ENCODE measurements at places on chromosomes 12 and 14.
A peak's percentile ranks its signal among the peaks of the same experiment; 100 is the strongest.

DNA sequence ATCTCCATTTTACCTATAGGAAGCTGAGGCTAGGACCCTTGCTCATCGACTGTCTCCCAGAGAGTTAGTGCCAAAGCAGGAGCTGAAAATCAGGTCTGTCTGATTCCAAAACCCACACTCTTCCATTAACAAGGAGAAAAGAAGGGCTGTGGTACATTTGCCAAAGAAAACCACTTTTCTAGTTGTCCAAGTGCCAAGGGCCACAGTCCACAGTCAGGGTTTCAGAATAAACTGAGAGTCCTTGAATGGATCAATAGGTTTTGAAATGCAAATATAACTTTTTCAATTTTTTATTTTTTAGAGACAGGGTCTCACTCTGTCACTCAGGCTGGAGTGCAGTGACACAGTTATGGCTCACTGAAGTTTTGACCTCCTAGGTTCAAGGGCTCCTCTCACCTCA lies 55.4 kb upstream of the ZFP36L1 start:
- DNase-seq, result no peak

DNA sequence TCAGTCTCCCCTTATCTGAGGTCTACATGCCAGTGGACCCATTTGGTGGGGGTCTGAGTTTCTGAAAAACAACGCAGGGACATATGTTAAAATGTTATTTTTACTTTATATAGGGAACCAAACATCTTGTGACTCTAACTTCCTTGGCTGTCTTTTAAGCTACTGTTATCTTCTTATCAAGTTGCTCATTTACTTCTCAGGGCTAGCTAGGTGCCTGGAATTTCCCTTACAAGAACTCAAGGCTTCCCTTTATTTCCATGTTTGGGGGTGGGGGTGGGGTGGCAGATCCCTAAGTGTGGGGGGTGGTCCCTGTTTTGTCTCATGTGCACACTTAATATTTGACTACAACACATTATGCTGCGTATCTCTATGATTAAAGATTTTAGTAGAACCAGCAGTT lies 31.6 kb downstream of the PPP1R36 start:
- no peak for DNase-seq

GRCh38 chr14:38930898-38931297 lies 172.1 kb downstream of the SEC23A start:
- no peak for DNase-seq

DNA sequence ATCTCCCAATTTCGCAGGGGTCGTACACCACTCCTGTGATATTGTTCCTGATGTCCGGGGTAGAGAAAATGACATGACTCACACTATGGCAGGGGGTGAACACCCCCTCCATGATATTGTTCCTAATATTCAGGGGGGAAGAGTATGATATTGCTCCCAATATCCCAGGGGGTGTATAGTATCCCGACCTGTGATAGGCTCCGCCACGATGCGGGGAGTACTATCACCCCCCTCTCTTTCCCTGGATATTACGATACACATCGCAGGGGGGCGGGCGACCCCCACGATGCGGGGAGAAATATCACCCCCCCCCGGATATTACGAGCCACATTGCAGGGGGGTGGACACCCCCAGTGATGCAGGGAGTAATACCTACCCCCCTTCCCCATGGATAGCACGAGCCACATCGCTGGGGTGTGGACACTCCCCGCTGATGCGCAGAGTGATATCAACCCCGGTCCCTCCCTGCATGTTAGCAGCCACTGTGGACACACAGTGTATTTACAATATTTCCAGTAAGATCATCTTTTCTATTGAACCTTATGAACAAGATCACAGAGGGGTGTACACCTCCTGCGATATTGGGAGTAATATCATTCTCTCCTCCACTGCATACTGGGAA lies 17.7 kb downstream of the SMIM41 start:
- no peak for DNase-seq

- no peak for DNase-seq
Measured at GRCh38 chr12:63292471-63293221, 141.6 kb upstream of the AVPR1A start.

GRCh38 chr12:70581208-70581607 lies 56.0 kb downstream of the PTPRB start:
- no peak for DNase-seq

- DNase-seq, result no peak
Measured at GRCh38 chr14:49367696-49368095, 218.5 kb downstream of the RPS29 start.

DNA sequence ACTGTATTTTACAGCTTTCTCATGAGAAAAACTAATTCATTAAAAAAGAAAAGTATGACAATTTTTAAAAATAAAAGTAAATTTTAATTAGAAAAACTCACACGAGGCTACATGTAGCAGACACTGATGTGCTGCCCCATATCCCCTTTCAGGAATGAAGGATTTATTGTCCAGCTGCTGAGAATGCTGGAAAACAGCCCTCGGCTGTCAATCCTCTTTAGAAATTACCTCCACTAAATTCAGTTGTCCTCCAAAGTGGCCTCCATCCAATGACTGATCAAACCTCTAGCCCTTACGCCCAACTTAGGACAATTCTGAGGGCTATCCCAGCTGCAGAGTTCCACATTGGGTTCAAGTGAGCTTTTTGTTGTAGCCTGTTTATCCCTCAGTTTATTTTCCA lies 29.8 kb upstream of the AP4S1 start:
- no peak for DNase-seq

DNA sequence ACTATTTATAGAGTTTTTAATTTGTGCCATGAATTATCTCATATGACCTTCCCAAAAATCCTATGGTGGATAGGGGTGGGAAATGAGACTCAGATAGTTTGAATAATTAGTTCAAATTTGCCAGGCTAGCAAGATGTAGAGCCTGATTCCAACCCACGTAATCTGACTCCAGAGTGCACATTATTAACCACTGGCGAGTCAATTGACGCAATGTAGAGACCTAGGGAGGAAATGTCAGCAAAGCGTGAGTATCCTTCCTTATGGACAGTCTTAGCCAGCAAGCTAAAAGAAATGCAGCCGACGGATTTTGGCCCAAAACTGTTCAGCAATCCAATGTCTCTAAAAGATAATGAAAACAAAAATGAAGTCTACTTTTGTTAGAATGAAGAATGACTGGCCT lies 193.3 kb upstream of the KRR1 start:
- DNase-seq, result no peak

DNA sequence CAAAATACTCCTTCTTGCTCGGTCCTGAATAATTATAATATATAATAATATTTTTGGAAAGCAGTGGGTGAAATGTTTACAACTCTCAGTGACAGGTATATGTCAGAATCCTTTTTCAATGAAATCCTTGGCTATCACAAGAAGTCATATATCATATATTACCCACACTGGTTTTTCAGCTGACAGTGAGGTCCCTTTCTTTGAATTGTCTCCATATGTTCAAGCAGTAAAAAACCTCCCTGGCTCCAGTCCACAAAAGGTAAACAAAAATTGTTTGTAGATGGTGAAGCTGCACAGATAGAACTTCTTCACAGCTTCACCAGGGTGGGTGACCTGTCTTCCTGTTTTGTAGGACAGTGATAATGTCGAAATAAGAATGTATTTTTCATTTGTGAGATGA lies 44.0 kb downstream of the A2ML1 start:
- DNase-seq, result no peak

GRCh38 chr14:32611752-32612151 lies 282.7 kb downstream of the AKAP6 start:
- no peak for DNase-seq

GRCh38 chr12:52372216-52373154 lies 5.2 kb upstream of the KRT85 start:
- DNase-seq, result peak; percentile 34

DNA sequence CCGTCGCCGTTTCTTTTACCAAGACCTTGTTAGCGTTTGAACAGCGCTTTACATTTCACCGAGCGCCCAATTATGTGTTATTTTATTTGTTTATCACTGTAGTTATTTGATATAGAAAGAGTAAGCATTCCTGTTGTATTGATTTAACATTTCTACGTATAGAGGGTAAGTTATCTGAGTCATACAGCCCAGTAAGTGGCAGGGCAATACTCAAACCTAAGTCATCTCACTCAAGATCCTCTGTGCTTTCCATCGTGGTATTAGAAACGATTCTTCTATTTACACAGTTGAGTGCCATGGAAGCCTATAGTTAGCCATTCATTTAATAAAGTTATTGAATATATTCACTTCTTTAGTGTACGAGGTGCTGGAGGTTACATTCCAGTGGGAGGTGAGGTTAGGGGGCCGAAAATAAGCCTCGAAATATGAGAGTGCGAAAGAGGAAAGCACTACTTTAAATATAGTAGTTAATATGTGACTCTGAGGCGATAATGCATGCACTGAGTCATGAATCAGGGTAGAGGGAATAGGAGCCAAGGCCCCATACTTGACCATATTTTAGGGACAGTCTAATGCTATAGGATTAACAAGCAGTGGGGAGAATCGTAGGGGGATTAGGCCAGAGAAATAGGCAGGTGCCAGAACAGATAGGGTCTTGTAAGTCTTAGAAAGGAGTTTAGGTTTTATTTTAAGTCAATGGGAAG lies 629 bp downstream of the RAD51AP1 start:
- DNase-seq, result no peak

- no peak for DNase-seq
Measured at GRCh38 chr12:56749853-56750252, 2.3 kb downstream of the PRIM1 start.

DNA sequence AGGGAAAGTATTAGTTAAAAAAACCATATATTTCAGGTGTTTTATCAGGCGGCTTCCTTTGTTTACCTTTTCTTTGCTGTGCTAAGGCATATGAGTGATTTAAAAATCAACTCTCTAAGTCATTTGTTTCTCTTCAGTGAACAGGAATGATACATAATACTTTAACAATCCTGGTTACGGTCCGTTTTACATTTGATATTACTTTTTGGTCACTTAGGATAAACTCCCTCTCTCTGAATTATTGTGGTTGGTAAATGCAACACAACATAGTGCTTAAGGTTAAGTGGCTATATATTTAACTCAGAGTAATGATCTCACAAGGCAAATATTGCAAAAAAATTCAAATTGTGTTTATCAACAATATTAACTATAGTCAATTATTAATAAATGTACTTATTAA lies 32.7 kb upstream of the AKAP6 start:
- no peak for DNase-seq

DNA sequence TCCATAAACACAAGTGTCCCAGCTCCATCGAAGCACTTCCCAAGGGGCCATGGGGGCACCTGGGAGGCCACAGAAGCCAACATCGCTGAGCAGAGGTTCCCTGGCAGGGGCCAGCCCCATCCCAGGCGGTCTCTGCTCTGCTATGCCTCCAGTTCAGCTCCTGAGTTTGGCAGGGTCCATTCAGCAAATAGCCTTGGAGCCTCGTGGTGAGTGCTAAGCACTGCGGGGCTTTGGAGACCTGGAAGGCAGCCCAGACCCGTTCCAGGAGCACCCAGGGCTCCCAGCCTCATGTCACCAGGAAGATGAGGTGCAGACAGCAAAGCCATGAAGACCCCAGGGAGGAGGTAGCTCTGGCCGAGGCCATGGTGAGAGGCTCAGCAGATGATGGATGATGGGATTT lies 109.5 kb downstream of the LGMN start:
- no peak for DNase-seq

GRCh38 chr12:99045158-99045557 lies 400.1 kb downstream of the APAF1 start:
- DNase-seq, result no peak

DNA sequence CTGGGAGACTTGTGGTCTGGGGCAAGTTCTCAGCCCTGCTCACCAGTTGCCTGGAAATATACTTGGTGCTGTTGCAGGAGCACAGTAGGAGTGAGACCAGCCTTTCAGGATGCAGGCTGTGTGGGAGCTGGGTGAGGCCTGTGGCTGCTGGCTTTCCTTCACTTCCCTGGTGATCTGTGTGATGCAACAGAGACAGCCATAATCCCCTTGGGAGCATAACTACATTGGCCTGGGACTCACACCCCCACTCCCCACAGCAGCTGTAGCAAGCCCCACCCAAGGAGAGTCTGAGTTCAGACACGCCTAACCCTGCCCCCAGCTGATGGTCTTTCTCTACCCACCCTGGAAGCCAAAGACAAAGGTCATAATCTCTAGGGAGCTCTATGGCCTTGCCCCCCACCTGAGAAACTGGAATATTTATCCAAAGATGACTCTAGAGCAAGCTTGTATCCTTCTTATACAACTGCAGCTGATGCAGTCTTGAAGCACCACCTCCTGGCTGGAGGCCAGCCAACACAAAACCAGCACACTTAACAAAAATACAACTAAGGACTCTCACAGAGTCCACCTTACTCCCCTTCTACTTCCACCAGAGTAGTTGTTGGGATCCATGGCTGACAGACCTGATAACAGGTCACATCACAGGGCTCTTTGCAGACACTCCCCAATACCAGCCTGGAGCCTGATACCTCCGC lies 190.4 kb upstream of the CPNE8 start:
- no peak for DNase-seq

DNA sequence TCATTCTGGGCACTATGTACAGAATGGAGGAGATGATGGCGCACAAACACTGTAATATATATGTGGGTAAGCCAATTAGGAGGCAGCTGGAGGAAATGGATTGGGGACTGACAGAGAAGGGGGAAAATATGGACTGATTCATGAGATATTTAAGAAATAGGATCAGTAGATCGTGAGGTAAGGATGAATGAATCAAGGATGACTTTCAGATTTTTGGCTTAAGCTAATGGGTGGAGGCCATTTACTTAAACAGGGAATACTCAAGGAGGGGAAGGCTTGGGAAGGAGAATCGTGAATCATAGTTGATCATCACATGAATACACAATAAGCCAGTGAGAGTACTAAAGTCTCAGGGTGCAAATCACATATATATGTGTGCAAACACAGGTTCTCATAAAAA lies 11.2 kb upstream of the GNPNAT1 start:
- DNase-seq, result no peak

DNA sequence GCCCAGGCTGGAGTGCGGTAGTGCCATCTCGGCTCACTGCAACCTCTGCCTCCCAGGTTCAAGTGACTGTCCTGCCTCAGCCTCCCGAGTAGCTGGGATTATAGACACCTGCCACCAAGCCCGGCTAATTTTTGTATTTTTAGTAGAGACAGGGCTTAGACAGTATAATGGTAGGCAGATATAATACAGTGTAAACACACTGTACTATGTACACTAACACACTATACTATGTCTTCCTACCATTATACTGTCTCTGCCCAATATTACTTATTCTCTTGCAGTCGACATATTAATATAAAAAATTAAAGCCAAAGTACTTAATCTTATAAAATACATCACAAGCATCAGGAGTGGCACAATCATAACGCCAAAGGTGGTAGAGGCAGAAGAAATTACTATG lies 15.0 kb downstream of the DTD2 start:
- DNase-seq, result no peak

GRCh38 chr14:81474148-81474492 lies 59.5 kb downstream of the SEL1L start:
- DNase-seq, result no peak

- DNase-seq, result no peak
Measured at GRCh38 chr14:68506645-68507419, 286.0 kb downstream of the ZFP36L1 start.

GRCh38 chr12:124968656-124969055 lies 20.3 kb downstream of the DHX37 start:
- DNase-seq, result no peak

Data from NCI-H446 treated with DMSO at 0.1 percent for 48 hours (cell line).